ENCODE measurements at places on chromosomes 1 and 21.

GRCh38 chr1:169064103-169064502 lies 42.4 kb upstream of the ATP1B1 start:
- DNase-seq: no peak

DNA sequence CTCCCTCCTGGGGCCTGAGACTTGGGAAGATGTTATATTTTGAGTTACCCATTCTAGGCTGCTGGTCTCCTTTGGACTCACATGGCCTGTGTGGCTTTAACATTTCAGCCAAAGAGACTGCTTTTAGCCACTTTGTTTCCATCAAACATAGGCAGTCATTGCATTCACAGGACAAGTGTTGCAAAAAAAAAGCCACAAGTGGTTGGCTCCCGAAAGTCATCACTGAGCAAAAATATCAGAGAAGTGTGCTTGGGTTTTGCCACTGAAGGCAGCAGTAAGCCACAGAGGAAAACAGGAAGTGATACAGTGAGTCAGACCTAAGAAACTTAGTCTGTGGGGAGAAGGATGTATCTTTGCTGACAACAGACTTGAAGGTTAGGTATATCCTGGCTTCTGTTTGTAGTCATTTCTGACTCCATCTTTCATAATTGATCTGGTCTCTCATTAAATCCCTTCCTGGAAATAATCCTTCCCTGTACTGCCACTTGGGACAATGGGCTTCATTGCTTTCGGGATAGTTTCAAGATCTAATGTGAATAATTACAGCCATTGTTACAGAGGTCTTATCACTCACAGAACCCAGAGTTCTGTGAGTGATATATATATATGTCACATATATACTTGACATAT lies 80.9 kb downstream of the COLGALT2 start:
- DNase-seq: no peak

DNA sequence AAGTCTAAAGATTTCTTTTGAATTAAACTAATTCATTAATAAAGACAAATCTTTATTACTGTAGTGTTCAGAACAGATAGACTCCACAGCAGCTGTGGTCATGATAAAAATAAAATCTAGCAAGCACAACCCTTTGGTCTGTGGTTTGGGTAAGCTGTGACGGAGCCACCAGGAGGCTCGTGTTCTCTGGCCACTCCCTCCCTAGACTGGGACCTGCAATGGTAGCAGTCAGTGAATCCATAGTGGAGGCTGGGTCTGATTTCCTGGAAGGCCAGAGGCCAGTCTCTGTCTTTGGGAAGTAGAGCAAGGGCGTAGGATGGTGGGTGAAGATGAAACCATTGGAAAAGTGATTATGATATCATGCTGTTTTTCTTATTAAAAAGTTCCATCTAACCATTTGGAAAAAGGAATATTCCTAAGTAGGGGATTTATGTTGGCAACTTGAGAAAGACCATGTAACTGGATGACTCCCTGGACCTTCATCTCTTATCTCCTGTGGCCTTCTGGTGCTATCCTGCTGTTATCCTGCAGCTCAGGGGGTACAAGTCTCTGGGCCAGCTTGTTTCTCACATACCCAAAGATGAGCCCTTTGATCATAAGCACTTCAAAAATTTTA lies 39.0 kb downstream of the TENT5C start:
- no peak for DNase-seq

DNA sequence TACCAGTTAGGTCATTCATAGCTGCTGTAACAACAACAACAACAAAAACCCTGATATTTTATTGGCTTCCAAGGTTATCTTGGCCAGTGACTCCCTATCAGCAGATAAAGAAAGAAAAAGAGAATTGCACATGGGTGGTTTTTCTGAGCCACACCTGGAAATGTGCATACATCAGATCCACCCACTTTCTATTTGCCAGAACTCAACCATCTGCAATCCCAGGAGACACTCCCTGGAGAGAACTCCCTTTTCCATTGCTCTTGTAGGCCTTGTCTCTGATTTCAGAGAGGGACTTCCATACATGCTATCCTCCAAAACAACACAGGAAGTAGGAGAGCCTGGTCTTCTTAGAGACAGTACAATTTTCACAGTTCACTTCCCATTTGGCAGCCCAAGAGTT lies 74.9 kb upstream of the ZC3H11B start:
- no peak for DNase-seq

DNA sequence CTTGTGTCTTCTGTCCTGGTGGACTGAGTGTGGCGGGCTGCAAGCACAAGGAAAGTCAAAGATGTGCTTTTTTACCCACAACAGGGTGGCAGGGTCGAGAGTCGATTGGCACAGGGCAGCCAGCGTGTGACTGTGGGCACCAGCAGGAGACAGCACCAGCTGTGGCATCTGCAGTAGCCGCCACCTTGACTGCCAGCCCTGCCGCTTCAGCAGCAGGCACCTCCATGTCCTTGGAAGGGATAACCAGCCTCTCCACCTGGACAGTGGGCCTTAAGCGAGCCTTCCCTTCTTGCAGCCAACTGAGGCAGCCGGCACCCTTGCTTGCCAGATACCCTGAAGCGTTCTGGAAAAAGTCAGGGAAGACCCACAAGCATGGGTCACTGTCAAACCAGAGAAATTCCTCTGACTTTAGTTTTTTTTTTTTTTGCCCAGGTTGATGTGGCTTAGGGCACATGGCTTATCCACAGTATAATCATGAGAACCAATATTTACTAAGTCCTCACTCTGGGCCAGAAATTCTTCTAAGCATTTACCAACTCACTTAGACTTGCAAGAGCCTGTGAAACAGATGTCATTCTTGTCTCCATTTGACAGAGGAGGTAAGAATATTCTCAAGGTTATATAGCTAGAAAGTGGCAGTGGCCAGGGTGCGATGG lies 30.1 kb upstream of the PTGFRN start:
- DNase-seq: no peak

DNA sequence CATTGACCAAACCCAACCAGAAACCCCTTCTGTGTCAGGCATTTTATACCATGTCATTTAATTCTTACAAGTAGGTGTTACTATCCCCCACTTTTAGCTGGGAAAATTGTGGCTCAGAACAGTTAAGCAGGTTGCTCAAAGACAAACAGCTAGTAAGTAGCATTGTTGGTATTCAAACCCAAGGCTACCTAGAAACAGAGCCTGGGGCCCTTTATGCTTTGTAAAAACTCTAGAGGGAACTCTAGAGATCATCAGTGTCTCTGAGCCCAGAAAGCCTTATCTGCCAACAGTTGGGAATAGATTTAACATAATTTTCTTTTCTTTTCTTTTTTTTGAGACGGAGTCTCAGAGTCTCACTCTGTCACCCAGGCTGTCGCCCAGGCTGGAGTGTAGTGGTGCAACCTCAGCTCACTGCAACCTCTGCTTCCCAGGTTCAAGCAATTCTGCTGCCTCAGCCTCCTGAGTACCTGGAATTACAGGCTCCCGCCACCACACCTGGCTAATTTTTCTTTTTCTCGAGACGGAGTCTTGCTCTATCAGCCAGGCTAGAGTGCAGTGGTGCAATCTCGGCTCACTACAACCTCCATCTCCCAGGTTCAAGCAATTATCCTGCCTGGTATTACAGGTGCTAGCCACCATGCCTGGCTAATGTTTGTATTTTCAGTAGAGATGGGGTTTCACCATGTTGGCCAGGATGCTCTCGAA lies 48.5 kb upstream of the OSBPL9 start:
- DNase-seq: no peak

DNA sequence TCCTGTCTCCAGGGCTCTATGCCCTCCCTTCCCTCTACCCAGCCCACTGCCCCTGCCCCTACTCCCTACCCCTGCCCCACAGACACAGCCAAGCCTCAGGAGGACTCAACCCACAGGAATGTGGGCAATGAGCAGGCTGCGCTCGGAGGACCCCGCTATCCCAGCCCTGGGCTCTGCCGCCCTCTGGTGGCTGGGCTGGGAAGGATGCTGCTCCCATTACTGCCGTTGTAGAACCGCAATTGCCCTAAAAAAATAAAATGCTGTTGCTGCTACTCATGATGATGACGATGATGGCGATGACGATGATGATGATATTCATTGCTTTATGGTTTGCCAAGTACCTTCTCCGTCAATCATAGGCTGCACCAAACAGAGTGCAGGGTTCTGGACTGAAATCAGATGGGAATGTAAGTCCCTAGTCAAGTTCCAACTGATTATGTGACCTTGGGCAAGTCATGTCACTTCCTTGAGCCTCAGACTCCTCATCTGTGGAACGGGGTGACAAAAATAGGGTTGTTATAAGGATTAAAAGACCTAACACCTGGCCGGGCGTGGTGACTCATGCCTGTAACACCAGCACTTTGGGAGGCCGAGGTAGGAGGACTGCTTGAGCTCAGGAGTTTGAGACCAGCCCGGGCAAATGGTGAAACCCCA lies 24.6 kb downstream of the ARHGEF19 start:
- DNase-seq: peak; percentile 88

DNA sequence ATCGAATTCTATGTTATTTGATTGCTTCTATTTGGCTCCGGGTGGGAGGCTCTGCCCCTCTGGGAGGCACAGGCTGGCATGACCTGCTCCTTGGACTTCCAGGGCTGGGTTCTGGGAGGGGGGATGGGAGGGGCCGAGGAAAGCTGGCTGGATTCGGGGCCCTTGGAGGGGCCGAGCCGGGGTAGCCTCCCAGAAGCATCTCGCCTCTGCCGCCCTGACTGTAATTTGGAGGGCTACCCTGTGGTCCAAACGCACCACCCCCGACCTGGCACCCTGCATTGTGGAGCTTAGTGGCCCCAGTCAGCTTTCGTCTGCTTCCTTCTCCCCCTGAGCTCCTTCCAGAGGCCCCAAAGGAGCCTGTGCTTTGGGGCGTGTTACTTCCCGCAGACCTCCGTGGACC lies 85.4 kb upstream of the TMEM51 start:
- DNase-seq: no peak

DNA sequence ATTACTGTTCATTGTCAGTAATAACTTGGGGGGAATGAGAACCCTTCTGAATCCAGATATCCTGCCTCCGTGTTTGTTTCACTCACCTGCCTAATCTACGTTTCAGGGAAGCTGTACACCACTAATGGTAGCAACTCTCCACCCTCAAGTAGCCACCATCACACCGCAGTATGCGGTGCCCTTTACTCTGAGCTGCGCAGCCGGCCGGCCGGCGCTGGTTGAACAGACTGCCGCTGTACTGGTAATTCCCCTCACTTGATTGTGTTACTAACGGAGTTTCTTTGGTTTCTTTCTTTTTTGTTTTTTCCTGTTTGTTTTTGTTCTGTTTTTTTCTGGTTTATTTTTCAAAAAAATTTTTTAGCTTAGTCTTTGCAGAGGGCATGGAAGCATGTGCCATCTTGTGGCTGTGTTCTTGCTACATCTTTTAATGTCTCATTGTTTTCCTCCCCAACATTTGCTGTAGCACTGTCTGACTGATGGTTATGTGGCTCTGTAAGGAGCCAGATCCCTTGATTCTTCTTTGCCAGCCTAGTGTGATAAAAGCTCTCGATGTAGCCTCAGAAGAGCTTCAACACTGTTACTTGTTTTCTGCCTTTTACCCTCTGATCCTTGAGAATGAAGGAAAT lies 15.9 kb upstream of the OLFML3 start:
- no peak for DNase-seq

- no peak for DNase-seq
Observed at GRCh38 chr1:176515310-176515709, 52.3 kb downstream of the PAPPA2 start.

DNA sequence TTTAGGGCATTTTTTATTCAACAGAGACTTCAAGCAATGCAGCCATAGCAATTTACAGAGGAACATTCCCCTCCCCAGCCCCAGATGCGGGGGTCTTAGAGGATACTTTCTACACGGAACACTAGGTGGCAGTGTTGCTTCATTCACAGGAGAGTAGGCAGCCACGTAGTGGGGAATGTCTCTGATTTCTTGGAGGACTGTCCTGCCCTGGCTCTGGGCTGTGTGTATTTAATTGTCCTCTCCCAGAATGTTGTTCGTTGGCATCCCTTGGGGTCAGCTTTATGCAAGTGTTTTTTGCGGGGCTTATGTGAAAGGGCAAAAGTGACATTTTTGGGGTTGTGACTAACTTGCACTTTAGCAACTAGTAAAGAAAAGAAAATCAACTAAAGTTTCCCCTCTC lies 96.9 kb downstream of the PAPPA2 start:
- peak; percentile 87 for DNase-seq

DNA sequence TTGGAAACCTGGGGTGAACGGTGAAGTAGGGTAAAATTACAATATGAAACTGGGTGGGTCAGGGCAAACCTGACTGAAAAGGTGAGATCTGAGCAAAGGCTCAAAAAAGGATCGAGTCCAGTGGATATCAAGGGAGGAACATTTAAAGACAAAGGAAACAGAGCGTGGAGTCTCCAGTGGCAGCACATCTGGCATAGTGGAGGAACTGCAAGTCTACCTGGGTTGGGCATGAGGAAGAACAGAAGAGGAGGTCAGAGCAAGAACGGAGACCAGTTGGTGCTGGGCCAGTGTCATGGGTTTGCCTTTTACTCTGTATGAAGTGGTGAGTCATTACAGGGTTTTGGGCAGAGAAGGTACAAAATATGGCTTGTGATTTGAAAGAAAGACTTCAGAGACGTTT lies 163.7 kb downstream of the NTPCR start:
- no peak for DNase-seq

DNA sequence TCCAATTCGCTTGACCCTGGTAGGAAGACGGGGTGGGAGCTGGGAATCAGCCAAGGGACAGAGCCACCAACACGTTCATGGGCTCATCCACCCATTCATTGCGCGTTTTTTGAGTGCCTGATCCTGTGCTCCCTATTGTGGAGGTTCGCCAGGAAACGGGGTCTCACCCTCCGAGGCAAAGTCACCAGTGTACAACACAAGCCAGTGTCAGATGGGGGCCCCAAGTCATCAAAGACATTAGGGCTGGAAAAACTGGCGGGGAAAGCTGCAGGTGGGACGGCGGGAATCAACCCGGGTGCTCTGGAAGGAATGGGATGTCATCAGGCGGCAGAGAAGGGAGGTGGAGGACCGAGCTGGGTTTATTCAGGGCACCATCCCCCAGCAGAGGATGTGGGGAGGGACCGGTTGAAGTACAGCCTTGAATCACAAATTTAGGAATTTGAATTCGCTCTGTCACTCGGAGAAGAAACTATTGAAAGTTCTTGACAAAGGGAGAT lies 667 bp upstream of the NID1 start:
- peak; percentile 42 for DNase-seq

DNA sequence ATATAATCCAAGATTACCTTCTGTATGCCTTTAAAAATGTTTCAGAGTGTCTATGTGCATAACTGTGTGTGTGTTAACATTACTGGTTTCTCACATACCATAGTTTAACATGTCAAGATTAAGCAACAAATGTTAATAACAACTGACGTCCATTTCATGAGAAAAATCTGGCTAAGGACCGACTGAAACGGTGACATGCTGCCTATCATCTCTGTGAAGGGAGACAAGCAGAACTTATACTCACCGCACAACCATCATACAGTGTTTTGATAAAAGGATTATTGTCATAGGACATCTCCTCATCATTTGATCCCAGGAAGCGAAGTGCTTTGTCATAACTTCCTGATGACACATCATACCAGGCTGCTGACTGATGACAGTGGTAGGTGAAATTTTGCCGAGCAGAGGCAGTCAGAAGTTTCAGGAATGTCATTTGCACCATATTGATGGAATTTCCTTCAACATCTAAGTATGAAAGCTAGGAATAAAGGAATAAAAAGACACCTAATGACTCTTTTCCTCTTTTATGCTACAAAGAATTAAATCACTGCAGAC lies 228.8 kb downstream of the COL11A1 start:
- DNase-seq: no peak
